Jurkat, Clone E6-1 (cell line): ENCODE measurements at places on chromosomes 5 and 9.

DNA sequence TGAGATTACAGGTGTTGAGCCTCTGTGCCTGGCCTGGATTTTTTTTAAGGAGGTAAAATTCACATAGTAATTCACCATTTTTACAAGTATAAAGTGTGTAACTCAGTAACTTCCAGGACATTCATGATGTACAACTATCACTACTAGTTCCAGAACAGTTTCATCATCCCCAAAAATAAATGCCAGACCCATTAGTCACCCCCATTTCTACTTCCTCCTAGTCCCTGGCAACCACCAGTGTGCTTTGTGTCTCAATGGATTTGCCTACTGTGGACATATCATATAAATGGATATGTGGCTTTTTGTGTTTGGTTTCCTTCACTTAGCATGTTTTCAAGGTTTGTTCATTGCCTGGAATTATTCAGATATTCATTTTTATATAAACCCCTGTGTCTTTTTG is 72.5 kb upstream of the PANK3 start:
- no peak for DNase-seq

GRCh38 chr9:36153746-36154145 is 15.4 kb upstream of the CCIN start:
- DNase-seq, result no peak

DNA sequence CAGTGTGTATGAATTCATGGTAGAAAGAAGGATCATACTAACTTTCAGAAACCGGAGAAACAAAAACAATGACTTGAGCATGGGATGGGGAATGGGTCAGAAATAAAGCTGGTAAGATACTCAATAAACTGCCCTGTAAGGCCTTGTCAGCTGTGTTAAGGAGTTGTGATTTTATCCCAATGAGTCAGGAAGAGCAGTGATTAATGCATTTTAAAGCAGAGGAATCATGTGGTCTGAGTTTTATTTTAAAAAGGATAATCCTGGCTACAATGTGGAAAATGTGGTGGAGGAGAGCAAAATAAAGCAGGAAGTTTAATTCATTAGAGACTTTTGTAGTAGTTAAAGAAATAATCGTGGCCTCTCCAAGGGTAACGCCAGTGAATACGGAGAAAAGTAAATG is 28.7 kb downstream of the DHX29 start:
- DNase-seq, result no peak

- no peak for DNase-seq
These were observed at the start of gene PDLIM4 for GRCh38 chr5:132257131-132258101. TSS of gene PDLIM4 (plus strand) at chr5:132257696. CDS start at chr5:132257735, 39 bp downstream.

- no peak for DNase-seq
These were observed 177.6 kb upstream of the IER5L start for GRCh38 chr9:129355631-129356030.

- DNase-seq, result no peak
These were observed 8.6 kb upstream of the PTGES start for GRCh38 chr9:129761293-129761900.

DNA sequence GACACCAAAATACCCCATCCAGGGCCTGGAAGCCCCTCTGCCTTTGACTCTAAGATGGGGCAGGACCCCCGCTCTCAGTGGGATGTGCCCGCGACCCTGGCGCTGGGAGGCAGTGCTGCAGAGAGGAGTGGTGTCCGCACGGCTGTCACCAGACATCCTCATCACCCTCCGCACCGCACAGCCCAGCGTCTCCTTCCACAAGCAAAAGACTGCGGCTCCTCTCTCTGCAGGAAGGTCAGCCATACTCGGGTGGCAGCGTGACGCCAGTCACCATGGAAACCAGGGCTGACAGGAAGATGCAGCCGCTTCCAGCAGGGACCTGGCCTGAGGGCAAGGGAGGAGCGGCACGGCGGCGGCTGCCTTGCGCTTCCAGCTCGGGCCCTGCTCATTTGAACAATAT is 17.1 kb upstream of the SLC6A3 start:
- no peak for DNase-seq

GRCh38 chr5:170056561-170057267 is 49.0 kb upstream of the FOXI1 start:
- no peak for DNase-seq

DNA sequence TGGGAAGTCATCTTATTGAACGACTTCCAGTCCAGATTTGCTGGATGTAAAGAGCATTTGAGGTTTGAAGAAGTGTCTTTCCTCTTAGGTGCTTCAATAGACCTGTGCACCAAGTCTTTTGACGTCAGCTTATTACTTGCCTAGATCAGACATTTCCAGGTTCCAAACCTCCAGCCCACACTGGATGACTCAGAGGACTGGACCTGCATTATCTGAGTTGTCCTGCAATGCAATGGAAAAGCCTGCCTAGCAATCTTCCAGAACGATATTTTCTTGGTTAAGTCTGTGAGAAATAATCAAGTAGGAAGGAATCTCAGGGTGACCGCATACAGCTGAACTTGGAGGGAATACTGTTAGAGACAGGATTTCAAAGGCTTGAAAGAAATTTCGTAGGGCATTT is 147.2 kb upstream of the MOCS2 start:
- no peak for DNase-seq

GRCh38 chr9:127316586-127317323 is 52.2 kb downstream of the GARNL3 start:
- DNase-seq, result no peak

DNA sequence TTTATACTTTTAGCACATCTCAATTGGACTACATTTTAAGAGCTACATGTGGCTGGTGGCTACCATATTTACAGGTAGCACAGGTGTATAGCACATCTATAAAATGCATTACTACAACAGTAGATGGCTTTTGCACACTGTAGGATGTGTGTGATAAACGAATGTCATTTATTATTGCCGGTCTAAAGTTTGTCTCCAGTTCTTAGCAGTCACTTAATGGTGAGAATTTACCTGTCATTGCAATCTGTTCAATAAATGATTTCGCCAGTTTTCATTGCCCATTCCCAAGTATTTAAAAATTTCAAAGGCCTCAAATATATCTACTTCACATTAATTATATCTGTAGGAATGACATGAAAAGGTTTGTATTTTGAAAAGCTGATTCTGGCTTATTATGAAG is 15.9 kb downstream of the SCAMP1 start:
- DNase-seq, result no peak

GRCh38 chr9:134650431-134651190 is 9.0 kb downstream of the COL5A1 start:
- DNase-seq, result no peak

GRCh38 chr5:122981846-122982245 is 54.7 kb downstream of the PPIC start:
- no peak for DNase-seq

GRCh38 chr9:134669399-134669955 is 27.9 kb downstream of the COL5A1 start:
- no peak for DNase-seq

- no peak for DNase-seq
These were observed 43.6 kb downstream of the JADE2 start for GRCh38 chr5:134568761-134569695.

GRCh38 chr5:109450129-109450877 is 40.5 kb upstream of the PJA2 start:
- no peak for DNase-seq

- no peak for DNase-seq
These were observed 189.1 kb downstream of the PAX5 start for GRCh38 chr9:36844961-36845360.

DNA sequence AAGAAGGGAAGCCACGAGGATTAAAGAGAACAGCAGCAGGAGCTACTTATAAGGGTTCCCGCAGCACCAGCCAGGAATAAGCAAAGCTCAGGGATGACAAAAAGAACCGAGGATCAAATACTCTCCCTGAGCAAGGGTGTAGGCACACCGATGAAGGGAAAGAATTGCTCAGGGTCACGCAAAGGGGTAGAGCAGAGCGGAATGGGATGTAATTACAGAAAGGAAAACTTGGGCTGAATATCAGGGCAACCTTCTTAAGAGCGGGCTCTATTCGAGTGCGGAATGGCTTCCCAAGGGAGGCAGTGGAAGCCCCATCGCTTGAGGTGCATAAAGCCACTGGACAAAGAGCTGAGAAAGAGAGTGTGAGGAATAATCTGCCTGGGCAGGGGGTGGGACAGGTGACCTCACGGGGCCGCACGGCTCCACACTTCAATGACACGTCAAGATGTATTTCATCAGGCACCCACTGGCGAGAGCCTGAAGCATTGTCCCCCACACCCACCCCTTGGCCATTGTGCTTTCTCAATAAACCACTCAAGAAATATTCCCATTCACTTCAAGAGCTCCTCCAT is 162.2 kb downstream of the EBF1 start:
- no peak for DNase-seq
